Thyroid gland (tissue), 4 donors: ENCODE measurements at places on chromosomes 12 and 14. TPM values are rescaled to one million over a fixed set of nuclear protein-coding genes. Genes with fewer than 3 reads are reported as not detected.

KLRC1 gene
- 1.9 TPM for total RNA-seq

ABCD2 gene
- total RNA-seq: 0.68 TPM

AKAP5 gene
- 1.1 TPM for total RNA-seq

SLC41A2 gene
- 88.4 TPM for total RNA-seq

B4GALNT3 gene
- total RNA-seq: 4.8 TPM

KIF21A gene
- 149 TPM for total RNA-seq

PTGER2 gene
- 5.0 TPM for total RNA-seq

GRCh38 chr14:53109105-53110041 lies 43.8 kb downstream of the DDHD1 start:
- DNase-seq: no peak
- H3K27ac ChIP-seq: no peak overlapping the region
- H3K4me1 ChIP-seq: no peaks in the 10 kb centered on the region
- H3K36me3 ChIP-seq: no peaks in the 10 kb centered on the region
- no peaks in the 10 kb centered on the region for H3K27me3 ChIP-seq

DNA sequence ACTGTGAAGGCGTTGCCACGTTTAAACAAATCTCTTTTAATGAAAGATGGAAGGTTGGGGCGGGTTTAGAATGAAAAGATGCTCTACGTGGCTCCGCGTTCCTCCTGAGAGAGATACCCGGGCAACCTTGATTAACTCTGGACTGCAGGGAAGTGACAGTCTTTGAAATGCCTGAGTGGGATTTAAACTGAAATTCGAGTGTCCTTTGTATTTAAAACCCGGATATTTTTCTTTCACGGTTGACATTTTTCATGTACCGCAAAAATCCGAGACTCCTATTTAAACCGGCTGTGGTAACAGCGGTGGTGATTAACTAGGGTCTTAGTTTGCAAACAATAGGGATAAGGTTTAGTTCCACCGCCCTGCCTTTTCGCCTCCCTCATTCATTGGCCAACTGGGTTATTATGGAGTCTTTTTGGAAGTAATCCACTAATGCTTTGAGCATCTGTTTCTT lies 707 bp downstream of the G2E3 start:
- H3K36me3 ChIP-seq: no peaks in the 10 kb centered on the region
- peak overlapping the region; percentile 59 for H3K4me3 ChIP-seq

- H3K27ac ChIP-seq: no peak overlapping the region
- no peaks in the 10 kb centered on the region for H3K27me3 ChIP-seq
- peaks cover 13% of the 10 kb centered on the region for H3K4me1 ChIP-seq
- DNase-seq: no peak
Measured at GRCh38 chr12:109088818-109089217, 4.5 kb downstream of the ALKBH2 start.

- H3K4me3 ChIP-seq: no peak overlapping the region
- no peaks in the 10 kb centered on the region for H3K27me3 ChIP-seq
- no peaks in the 10 kb centered on the region for H3K36me3 ChIP-seq
- H3K4me1 ChIP-seq: peaks cover 62% of the 10 kb centered on the region
Measured at GRCh38 chr14:52073251-52073650, 4.4 kb upstream of the NID2 start.

DNA sequence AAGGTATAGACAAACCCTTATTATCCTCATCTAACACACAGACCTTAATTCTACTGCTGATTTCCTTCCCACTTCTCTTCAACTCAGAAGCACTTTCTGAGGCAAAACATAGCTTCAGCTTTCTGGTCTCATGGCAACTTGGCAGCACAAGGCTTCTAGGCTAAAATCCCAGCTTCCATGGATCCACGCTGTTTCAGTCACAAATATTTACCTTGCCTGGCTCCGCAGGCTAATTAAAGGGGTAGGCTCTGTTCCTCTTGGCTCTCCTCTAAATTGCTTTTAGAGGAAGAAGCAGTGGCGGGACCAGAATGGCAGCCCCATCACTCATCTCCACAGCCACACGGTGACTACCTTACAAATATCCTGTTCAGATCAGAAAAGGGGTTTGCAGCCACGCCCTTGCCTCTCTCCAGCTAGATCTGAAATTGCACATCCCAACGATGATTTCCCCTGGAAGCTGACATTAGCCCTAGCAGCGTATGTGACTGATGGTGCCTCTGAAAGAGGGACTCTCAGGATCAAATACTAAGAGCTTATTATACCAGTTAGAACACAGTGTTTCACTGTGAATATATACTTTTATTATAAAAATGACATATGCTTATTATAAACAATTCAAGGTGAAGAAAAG lies 221.5 kb upstream of the NUDT4 start:
- no peaks in the 10 kb centered on the region for H3K27me3 ChIP-seq
- H3K4me1 ChIP-seq: no peaks in the 10 kb centered on the region
- no peak for DNase-seq
- no peaks in the 10 kb centered on the region for H3K36me3 ChIP-seq
- H3K4me3 ChIP-seq: no peak overlapping the region

DNA sequence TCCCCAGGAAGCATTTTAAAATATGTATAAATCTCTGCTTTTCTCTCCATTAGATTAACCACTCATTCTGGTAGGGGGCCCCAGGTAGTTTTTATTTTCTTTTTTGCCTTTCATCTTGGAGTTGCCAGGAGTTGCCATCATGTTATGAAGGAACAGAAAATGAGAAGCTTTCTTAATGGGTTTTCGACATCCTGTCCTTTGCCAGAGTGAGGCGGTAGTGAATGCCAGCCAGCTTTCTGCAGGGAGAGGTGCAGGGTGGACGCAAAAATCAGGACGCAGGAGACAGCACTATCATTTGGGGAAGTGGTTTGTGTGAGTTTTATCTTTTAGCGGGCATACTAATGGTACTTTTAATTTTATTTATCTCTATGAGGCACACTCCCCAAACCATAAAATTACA lies 1.7 kb downstream of the RASSF8 start:
- H3K36me3 ChIP-seq: no peaks in the 10 kb centered on the region
- no peaks in the 10 kb centered on the region for H3K4me1 ChIP-seq
- no peaks in the 10 kb centered on the region for H3K27me3 ChIP-seq
- DNase-seq: peak; percentile 8

GRCh38 chr12:100675432-100675831 lies 101.9 kb downstream of the GAS2L3 start:
- H3K27me3 ChIP-seq: no peaks in the 10 kb centered on the region
- no peaks in the 10 kb centered on the region for H3K36me3 ChIP-seq
- no peak overlapping the region for H3K4me3 ChIP-seq

GRCh38 chr12:14326699-14327098 lies 38.8 kb upstream of the ATF7IP start:
- no peaks in the 10 kb centered on the region for H3K36me3 ChIP-seq
- H3K27ac ChIP-seq: no peak overlapping the region
- no peaks in the 10 kb centered on the region for H3K4me1 ChIP-seq
- no peaks in the 10 kb centered on the region for H3K27me3 ChIP-seq
- H3K4me3 ChIP-seq: no peak overlapping the region

DNA sequence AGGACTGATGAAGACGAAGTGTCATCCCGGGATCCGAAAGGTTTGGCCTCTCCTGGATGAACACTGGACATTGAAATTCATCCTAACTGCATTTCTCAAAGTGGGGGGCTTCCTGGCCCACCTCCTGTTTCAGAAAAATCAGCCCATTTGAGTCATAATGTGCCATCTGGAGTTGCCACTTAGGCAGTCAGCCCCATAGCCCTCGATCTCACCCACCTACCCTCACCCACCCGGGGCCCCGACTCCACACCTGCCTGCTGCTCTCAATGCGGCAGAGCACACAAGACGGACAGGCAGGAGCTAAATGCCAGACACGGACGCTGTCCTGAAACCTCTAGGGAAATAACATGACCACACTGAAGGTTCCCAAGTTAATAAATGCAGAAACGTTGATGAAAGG lies 12.6 kb downstream of the DLK1 start:
- no peaks in the 10 kb centered on the region for H3K27me3 ChIP-seq
- DNase-seq: no peak
